ENCODE measurements at places on chromosomes 4 and X.
A peak's percentile ranks its signal among the peaks of the same experiment; 100 is the strongest.

DNA sequence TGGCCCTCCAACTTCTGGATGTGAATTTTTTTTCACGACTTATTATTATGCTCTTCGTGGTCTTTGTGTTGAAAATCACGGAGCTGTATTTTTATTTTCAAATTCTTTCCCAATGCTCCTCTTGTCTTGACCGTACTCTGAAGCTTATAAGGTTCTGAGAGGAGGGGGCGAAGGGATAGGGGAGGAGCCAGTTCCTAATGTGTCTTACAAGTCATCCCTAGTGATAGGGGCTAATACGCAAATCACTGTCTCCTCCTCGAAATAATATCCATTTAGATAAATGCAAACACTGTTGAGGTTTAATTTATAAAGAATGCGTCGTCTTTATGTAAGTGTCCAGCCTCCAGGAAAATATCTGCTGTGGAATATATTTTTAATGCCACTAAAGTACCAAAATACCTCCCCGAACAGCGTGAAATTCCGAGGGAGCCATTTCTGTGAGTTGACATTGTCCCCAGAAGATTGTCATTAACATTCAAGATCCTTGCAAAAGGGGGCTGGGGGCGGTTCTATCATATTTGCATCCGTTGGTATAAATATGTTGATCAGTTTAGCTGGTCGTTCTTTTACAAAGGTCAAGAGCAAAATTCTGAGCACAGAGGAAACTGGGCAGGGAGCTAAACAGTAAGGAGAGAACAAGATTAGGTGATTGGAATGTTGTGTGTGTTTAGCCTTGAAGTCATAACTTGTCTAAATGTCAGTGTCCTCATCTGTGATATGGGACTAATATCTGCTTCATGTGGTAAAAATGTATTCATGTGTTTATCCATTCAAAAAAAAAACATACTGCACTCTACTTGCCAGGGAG, 3.7 kb upstream of the FAT1 start:
- DNase-seq = no peak

GRCh38 chrX:33086886-33087285, 124.5 kb downstream of the DMD start:
- no peak for DNase-seq

DNA sequence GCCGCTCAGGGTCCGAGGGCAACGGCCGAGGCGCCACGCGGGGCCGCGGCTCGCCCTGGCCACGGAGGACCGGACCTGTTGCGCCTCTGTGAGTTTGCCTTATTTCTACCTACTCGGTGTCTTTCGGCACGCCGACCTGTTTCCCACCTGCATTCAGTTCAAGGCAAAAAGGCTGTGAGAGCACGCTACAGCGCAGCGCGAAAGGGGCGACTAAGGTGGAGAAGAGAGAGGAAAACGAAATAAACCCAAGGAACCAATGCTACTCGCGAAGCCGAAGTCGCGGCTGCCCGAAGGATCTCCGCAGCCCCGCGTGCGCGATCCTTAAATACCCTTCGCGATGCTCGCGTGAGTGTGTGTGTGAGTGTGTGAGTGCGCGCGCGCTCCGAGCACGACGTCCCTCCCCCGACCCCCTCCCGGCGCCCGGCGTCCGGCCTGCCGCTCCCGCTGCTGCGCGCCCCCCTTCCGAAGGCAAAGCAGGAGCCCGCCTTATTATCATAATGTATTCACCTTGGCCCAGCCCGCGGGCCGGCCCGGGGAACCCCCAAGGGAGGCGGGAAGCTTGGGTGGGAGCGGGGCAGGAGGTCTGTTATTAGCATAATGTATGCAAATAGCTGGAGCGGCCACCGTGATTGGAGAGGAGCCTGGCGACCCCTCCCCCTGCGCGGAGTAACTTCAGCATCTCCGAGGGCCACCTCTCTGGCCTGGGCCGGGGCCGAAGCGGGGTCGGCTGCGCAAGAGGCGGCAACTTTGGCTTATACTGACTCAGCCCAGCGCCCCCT, at the start of gene COL25A1:
Gene COL25A1 (minus strand): TSS at position 298 of the 779 bp plus-strand sequence.
- peak; percentile 11 for DNase-seq

- no peak for DNase-seq
Measured at GRCh38 chr4:150822407-150822806, 192.7 kb downstream of the LRBA start.

DNA sequence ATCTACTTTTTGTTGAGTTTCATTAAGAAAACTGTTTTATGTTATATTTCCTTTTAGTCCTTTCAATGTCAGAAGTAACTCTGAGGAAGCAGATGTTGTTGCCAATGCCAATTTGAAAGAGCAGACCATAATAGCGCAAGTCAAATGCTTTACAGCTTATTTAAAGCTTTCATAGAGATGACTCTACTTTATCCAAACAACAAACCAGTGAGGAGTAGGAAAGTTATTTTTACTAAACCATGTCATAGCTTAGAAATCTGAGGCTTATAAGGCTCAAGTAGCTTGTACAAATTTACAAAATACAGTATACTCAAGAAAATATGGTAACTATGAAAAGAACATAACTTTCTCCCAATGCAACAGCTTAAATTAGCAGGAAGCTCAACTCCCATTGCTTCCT, 40.1 kb upstream of the SPOCK3 start:
- DNase-seq = no peak

DNA sequence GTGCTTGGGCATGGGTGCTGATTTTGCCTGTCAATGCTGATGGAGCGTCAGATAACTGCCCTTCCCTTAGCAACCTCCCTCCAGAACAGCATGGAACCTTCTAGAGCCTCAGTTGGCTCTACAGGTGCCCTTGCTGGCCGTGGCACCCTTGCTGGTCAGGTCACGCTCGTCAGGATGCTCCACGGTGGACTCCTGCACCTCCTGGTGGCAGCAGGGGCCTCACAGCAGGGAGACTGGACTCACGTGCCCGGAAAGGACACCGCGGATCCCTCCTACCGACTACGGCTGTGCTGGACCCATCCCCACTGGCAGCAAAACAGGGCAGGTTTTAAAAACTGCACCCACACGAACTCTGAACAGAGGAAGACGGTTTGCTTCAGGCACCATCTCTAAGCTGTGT, 82.1 kb upstream of the AFAP1 start:
- no peak for DNase-seq

- no peak for DNase-seq
Measured at GRCh38 chr4:98802770-98803198, 126.1 kb downstream of the EIF4E start.

- DNase-seq = no peak
Measured at GRCh38 chrX:66110112-66110511, 53.9 kb upstream of the HEPH start.

GRCh38 chr4:20831746-20832145, 131.5 kb downstream of the PACRGL start:
- no peak for DNase-seq

GRCh38 chr4:180372691-180373090, 1870.5 kb upstream of the TENM3 start:
- no peak for DNase-seq

GRCh38 chr4:121668368-121669162, 28.2 kb downstream of the ANXA5 start:
- DNase-seq = no peak

GRCh38 chr4:150010525-150011126, 67.6 kb upstream of the DCLK2 start:
- DNase-seq = no peak

DNA sequence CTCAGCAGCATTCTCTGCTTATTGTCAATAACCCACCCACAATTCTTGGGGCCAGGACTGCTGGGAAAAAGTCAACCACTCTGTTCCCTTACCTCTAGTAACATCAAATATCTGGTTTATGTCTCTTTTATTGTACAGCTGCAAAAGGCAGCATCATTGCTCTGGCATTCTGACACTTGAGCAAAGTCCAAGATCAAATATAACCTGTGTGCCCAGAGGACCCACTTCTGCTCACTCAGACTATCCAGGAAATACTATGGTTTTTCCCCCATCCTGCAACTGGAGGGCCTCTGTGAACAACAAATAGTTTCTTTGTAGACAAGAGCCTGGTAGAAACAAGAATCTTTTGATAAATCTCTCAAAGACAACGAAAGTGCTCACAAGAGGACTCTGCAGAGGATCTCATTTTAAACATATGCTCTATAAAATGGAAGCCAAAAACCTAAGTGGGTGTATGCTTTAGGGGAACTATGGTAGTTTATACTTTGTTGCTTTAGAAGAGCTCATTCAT, 154.7 kb downstream of the RAB28 start:
- no peak for DNase-seq

DNA sequence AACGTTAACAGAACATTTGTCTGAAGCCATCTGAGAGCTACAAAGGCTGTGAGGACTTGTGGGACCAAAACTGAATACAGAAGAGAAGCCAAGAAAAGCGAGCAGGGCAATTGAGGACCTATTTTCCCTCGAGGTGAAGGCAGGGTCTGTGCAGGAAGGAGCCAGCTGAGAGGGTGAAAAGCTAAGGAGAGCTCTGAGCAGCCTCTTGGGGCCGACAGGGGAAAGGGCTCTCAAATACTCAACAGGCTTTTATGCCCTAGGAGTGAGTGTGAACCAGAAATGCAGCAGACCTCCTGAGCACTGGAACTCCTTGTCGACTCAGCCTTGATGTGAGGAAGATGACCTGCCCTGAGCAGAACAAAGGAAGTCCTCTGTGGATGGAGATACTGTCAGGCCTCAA, 54.2 kb downstream of the C4orf50 start:
- DNase-seq = no peak

DNA sequence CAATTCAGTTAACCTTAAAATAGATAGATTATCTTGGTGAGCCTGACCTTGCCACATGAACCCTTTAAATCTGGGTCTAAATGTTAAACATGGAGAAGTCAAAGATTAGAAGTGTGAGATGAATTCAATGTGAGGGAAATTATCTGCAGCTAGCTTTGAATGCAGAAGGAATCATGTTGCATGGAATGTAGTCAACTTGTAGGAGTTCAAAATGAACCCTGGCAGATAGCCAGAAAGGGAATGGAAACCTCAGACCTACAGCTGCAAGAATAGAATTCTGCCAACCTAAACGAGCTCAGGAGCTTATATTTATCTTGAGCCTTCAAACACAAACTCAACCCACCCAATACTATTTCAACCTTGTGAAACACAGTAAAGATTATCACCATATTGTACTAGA, 632.5 kb downstream of the KCTD8 start:
- no peak for DNase-seq

DNA sequence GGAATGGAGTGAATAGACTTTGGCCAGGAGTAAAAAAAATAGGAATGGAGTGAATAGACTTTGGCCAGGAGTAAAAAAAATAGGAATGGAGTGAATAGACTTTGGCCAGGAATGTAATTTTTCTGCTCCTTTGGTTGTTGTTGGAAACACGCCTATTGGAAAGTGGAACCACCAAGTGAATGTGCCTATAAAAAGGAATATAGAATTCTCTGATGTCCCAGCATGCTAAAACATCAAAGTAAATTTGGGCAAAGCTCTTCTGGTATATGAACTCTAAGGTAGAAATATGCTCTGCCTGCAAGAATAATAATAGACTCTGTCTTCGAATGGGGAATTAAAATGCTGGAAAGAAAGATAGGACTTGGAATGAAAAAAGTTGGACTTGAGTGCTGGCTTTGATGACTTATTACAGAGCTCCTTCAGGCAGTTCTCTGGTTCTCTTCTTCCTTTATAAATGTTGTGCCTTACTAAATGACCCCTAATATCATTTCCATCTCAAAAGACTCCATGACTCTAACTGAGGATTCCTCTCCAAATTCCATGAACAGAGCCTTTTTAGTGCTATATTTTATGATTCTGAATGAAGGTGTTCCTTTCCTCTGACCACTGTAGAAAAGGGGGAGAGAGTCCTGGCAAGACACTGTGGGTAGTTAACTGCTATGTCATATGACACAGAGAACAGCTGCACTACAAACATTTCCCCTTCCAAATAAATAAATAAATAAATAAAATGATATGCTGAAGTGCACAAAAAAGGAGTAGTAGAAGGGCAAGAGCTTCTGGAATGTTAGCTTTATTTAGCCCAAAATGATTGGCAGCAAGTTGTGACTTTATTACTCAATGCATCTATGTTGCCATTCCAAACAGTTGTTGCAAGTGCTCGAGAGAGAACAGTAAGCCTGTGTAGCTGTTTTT, 13.5 kb upstream of the GBA3 start:
- DNase-seq = no peak

DNA sequence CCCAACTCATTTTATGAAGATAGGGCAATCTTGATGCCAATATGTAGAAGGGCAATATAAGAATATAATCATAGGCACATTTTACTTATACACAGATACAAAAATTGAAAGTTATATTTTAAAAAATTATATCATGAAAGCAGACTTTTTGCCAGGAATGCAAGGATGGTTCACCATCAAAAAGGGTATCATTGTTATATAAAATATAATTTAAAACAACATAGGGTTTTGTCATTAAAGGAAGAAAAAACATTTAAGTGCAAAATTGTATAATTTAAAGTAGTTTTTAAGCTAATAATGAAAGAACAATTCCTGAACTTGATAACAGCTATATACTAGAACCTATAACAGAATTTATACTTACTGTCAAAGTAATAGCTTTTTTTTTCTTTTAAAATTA, 15.9 kb downstream of the AREG start:
- no peak for DNase-seq

DNA sequence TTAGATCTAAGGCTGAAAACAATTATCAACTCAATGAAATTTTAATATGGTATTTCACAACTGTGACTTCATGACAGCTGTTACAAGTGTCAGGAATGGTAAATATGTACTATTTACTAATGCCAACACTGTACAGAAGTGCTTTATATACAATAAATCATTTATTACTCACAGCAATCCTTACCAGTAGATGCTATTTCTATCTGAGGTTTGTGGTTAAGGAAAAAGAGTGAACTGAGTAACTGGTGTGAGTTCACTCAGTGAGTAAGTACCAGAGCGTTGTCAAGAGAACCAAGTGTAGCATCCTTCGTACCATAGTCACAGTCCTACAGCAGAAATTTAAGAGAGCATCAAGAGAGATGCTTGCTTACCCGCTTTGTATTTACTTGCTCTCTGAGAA, 23.3 kb downstream of the MTHFD2L start:
- DNase-seq = no peak

GRCh38 chr4:77600521-77601451, 4.8 kb upstream of the CXCL13 start:
- DNase-seq = no peak

DNA sequence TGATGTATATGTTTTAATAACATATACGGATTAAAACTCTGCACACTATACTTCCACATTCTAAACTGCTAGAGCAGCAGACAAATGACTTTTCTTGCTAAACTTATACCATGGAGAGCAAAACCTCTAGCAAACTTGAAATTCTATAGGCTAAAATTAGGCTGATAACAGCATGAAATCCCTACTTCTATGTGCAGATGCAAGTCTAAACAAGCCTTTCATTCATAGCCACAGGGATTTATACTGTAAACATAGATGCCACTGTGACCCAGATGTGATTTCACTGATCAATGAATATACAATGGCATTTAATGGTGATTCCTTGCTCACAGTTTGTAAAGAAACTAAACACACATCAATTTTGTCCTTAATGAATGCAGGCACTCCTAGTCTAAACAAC, 151.0 kb downstream of the ANTXR2 start:
- no peak for DNase-seq
